Stimulated activated CD8-positive, alpha-beta memory T cell treated with anti-CD3 and anti-CD28 coated beads, Interleukin-15, amount 100 ng/mL, for 48 hours (primary cell): ENCODE measurements at places on chromosomes 2 and 18.

GRCh38 chr18:33951031-33951430 lies 273.7 kb downstream of the NOL4 start:
- no peak for DNase-seq

DNA sequence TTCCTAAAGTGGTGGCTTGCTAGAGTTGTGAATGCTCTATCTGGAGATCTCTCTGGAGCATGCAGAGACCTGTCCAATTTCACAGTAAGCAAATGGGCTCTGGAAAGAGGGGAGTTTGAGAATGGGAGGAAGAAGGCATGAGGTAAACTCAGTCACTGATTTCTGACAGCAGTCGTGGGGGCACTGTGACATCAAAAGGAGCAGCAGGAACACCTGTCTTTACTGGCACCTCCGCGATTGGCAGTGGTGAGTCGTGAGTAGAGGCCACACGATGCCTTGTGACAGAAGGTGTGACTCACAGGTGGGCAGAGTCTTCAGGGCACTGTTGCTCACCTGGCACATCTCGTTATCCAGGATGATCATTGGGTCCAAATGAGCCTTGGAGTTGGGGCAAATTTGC lies 38.8 kb upstream of the CAVIN2 start:
- DNase-seq, result no peak

DNA sequence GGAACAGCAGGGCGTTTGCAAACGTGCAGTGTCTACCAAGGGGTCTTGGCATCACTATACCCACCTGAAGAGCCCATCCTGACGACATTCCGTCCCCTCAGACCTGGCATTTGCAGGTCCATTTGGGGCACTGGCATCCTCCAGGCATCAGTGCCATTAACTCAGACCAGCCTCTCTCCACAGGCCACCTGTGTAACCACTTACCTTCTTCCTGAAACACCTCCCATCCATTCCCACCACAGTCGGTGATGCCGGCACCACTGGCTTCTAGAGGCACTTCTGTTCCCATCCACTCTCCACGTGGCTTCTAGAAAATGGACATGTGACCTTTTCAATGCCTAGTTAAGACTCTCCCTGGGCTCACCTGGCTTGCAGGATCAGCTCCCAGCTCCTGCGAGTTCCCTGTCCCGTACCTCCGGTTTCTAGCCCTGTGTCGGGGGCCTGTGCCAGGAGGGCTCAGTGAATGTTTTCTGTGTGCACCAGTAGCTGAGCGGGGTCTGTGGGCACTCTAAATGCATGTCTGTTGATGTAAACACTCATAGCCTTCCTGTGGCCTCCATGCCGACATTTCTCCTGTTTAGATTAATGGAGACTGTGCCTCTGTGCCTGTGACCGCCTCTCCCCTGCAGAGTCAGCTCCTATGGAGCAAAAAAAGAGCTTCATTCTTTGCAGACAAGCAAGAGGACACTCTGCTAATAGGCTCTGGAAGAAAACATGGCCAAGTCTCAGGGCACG lies 458.0 kb upstream of the HS6ST1 start:
- no peak for DNase-seq

DNA sequence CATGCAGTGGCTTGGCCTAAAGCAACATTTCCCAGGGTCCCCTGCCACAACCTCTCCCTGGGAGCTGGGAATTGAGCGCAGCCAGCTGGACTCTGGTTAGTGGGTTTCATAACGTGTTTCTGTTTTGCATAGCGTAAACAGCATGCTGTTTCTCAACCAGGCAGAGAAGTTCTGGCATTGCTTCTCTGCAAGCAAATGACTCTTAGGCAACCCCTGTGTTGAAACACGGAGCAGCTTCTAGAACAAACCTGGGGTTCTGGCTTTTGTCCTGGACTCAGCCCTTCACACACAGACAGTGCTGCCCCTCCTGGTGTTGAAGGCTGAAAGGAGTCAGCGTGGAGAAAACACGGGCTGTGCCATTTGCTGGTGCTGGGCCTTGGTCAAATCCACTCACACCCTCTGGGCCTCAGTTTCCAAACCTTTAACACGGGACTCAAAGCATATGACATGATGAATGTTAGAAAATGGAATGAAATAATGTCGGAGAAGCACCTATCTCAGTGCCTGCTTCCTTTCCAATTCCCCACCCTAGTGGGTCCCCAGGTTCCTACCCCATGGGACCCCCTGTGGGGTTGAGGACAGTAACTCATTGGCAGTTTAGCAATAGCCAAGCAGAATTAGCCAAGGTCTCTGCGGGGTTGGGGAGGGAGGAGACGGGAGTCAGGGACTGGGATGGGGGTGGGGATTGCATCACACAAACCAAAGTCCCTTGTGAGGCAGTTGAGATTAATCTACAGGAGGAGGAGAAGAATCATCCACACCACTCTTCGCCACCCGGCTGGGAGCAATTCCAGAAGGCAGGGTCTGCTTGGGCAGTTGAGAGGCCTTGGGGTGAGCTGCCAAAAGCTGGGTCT lies 30.2 kb upstream of the IL1R2 start:
- no peak for DNase-seq

GRCh38 chr2:159091976-159092375 lies 123.5 kb downstream of the TANC1 start:
- no peak for DNase-seq

GRCh38 chr2:207937823-207938222 lies 87.5 kb downstream of the PLEKHM3 start:
- no peak for DNase-seq

DNA sequence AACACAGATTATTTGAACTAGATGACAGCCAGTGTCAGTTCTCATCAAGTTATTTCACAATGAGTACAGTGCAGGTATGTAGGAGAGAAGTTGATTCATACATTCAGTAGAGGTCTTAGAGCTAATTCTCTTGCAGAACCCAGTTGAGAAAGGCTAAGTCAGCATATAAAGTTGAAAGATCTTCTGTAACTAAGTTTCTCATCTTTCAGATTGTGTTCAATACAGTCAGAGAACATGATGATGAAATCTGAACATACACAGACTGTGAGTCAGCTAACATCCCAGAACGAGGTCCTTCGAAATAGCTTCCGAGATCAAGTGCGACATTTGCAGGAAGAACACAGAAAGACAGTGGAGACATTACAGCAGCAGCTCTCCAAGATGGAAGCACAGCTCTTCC lies 41.9 kb upstream of the LIMS1 start:
- DNase-seq, result no peak

DNA sequence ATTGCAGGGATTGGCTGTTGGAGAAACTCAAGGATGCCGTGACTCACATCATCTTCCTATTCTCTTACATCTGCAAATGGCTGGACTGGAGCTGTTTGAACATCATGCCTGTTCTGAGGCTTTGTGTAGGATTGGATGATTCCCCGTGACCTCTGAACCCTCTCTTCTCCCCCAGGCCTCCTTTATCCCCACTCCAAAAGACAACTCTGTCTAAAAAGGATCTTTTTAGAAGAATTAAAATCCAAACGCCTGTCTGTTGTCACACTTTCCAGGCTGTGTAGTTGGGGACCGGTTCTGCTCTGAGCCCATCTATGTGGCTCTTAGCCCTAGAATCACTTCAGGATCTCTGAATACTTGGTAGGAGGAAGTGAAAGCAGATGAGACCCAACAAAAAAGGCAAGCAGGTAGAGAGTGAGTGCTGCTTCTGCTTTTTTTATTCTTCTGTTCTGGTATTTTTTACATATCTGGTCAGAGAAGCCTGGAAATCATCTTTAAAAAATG lies 565 bp downstream of the SP140 start:
- no peak for DNase-seq

GRCh38 chr2:49261781-49262180 lies 107.5 kb upstream of the FSHR start:
- no peak for DNase-seq

DNA sequence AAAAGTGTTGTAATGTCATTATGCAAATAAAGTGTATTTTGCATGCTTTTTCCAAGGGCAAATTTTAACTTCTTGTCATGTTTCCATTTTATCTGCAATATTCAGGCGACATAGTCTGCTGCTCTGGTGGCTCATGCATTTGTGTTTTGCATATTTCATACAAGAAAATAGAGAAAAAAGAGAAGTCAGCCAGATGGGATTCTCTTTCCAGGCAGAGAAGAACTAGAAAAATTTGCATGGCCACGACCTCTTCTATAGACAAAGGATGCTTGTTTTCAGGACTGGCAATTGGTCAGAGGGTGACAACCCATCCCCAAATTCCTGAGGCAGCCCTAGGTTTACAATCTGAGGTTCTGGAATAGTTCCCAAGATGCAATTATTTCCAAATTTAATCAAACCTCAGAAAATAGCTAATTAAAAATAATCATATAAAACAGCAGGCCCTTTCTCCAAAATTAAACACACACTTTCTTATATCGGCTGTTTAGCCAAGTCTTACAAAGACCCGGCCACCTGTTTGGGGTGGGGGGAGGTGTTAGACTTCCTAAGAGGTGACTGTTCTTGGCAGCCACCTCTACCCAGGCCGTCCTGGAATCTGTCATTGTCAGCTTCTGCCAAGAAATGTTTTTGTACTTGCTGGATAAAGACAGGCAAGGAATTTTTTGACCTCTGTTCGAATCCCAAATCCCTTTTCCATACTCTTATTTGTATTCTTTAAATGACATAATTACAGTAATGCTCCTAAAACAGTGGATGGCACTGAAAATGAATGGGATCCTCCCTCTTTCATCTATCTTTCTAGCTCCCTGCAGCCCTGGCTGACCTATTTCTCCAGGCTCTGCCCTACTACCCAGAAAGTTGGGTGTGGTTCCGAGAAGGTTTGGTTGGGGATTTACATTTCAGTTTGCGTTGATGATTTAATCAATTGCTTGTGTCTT lies 20.8 kb upstream of the SOS1 start:
- DNase-seq, result no peak

DNA sequence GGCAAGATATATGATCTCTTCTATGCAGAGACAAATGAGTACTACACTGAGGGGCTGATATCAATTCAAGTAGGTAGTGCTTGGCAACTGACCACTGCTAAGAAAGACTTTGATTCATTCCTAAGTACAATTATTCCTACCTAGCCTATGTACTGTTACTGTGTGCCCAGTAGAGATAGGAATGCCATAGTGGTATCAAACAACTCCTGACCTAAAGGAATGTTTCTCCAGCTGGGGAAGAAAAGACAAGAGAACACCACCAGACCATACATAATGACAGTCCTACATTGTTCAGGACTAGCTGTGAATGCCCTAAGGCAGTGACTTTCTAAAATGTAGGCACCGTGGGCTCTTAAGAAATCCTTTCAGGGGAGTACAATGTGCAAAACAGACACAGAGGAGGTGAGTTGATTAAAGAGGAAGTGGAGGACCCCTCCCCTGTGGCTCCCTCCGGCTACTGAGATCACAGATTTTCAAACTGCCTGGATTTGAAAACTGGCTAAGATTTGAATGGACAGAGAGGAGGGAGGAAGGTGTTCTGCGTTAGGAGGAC lies 89.1 kb downstream of the ANTXR1 start:
- no peak for DNase-seq

DNA sequence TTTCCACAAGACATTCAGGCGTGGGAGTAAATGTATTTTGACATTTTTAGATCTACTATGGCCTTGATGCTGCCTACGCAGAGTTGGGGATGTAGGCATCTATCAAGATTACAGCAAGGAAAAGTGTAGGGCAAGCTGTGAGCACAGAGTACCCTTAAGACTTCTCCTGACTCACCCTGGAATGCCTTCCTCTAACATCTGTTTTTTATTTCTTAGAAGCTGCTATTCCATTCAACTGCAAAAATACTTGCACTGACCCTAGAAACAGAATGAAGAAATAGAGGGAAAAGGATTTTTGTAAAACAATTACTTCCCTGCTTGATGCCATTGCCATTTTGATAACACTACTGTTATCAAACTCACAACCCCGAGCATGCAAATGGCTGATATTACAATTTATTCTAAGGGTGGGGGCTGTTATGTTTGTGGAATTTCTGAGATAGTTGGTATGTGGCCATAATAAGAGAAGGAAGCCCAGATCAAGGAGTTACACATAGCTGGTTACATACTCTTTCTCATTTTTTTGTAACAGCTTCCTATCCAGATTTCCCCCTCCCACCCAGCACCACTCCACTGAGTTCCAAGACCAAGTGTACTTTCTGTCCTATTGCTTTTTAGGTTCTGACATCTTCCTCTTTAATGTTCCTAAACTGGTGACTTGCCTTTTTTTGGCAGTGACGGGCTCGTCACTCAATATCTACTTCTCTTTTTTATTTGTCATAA lies 6.0 kb upstream of the ROCK1 start:
- no peak for DNase-seq

DNA sequence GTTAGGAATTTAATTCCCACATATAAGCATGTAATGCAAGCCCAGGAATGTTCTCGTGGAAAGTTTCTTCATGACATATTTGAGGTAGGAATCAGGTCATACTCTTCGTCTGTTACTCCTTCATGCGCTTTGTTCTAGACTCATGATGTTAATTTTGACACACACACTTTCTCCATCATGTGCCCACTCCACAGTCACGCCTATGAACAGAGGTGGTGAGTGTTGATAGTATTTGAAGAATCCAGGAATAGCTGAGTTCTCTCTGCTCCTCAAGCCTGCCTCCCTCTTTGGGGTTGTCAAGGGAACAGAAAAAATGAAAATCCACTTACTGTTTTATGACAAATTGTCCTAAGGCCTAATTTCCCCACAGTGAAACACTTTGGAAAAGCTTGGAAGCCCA lies 117.3 kb upstream of the SERPINE2 start:
- no peak for DNase-seq

GRCh38 chr2:84201158-84201557 lies 257.9 kb downstream of the SUCLG1 start:
- DNase-seq, result no peak

GRCh38 chr2:147135376-147135775 lies 709.5 kb upstream of the ACVR2A start:
- no peak for DNase-seq

- DNase-seq, result no peak
These were observed 51.4 kb downstream of the TTC39C start for GRCh38 chr18:24065906-24066305.

DNA sequence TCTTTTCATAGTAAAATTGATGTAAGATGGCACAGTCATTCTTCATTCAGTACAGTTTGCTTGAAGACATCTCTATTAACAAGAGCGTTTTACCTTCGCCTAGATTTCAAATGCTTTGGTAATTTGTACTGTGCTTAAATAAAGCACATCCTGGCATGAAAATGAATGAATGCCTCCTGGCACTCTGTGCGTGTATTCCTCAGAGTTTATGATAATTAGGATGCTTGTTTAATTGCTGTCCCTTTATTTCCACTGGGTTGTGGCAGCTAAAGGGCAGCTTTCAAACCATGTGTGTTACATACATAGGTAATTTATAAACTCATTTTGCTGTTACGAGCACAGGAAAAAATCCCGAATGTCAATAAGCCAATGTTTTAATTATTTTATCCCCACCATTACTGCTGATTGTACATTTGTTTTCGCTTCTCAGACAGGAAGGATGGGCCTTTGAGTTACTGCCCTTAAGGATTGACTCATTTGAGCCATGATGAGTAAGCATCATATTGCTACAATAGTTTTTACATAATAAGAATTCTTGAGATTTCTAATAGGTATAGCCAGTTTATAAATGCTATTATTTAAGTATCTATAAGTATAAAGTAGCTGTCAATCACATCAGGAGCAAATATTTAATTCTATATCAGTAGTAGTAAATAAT lies 516.5 kb downstream of the XIRP2 start:
- no peak for DNase-seq

GRCh38 chr18:25927830-25928229 lies 162.6 kb downstream of the SS18 start:
- no peak for DNase-seq
